ENCODE measurements at places on chromosomes 2 and 18.
A peak's percentile ranks its signal among the peaks of the same experiment; 100 is the strongest.

DNA sequence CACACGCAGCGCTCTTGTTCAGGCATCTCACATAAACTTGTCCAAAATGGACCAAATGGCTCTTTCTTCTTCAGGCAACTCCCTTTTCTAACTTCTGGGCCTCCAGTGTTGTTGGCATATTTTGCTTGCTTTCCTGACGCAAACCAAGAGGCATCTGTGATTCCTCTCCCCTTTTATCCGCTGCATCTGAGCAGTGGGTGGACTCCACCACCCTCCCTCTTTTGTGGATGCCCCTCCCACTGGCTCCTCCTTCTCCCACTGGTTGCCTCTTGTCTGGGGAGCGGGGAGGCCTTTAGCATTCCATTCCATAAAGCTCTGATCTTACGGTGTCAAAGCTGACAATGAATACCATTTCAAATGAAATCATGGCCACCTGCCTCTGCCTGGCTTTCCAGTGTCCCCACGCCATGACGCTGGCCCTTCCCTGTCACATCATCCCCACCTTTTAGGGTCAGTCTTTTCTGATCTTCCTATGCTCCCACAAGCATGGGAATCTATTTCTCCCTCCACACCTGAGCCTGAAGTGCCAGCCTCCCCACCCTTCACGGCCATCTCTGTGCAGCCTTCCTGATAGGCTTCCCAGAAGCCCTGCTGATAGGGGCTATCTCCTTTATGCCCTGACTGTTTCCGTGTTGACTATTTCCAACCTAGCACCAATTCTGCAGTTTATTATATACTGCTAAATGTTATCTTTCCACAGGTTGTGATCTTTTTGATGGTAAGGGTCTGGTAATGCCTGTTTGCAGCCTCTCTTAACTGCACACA lies 51.5 kb downstream of the RPL37A start:
- no peak for DNase-seq

- no peak for DNase-seq
Measured at GRCh38 chr2:113158884-113159553, 14.8 kb upstream of the PSD4 start.

- DNase-seq: no peak
Measured at GRCh38 chr2:190354003-190354690, 10.8 kb downstream of the INPP1 start.

GRCh38 chr2:199883474-199884212 lies 27.4 kb upstream of the C2orf69 start:
- no peak for DNase-seq

DNA sequence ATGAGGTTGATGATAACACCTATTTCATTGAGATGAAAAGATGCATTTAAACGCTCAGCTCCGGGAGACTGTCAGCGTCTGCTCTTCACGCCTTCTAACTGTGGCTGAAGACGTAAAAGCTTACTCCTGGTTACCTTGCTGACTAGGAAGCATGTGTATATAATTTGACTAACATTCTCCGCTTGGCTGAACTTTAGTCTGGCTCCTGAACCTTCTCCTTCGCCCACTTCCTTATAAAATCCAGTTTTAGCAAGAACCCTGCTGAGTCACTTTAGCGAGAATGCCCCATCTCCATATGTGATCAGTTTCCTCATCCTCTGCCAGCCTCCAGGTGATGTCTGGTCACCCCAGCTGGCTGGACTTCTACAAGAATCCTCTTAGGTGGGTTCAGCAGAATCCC lies 12.7 kb upstream of the CREG2 start:
- no peak for DNase-seq

GRCh38 chr18:55219059-55219458 lies 259.8 kb upstream of the CCDC68 start:
- no peak for DNase-seq

DNA sequence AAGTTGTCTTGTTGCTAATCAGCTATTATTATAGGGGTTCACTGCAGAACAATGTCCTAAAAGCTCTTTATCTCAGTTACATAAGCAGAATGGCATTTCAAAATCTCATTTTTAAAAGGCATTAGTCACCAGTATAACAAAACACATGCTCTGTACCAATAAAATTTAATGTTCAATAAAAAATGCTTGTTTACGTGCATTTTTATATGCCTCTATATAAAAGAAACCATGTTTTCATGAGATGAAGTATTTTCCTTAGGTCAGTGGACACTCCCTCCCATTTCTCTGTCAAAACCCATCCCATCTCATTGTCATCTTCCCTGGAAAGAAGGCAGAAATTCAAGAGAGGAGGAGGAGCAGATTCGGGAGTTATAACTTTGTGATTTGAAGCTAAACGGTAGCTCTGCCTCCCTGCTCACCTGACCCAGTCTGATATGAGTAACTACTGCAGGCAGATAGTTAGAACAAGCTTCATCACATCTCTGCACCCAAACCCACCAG lies 231.9 kb upstream of the SIX2 start:
- no peak for DNase-seq

GRCh38 chr2:149167001-149167780 lies 128.7 kb downstream of the LYPD6B start:
- peak; percentile 9 for DNase-seq

Measured in T-cell (primary cell).